ENCODE measurements at places on chromosomes 1 and 21. TPM values are rescaled to one million over a fixed set of nuclear protein-coding genes. Genes with fewer than 3 reads are reported as not detected.

Gene B3GALT2
- total RNA-seq, result 11.1 TPM

Gene OR2T35
- total RNA-seq, result 7.2 TPM

Gene OR2M3
- 1.2 TPM for total RNA-seq

Gene ALPL
- total RNA-seq, result not detected

Gene OLFM3
- total RNA-seq, result 5.1 TPM

Gene BRINP2
- 5.3 TPM for total RNA-seq

Gene SPRR4
- total RNA-seq, result not detected

Gene NEK2
- 3.1 TPM for total RNA-seq

Gene CTSS
- total RNA-seq, result 64.5 TPM

Gene TXNIP
- 547 TPM for total RNA-seq

Gene UBE2Q1
- total RNA-seq, result 13.7 TPM

Gene CCDC18
- 2.4 TPM for total RNA-seq

Gene AZIN2
- 4.6 TPM for total RNA-seq

Gene PAQR6
- total RNA-seq, result not detected

Gene MFAP2
- 29.4 TPM for total RNA-seq

Gene GPR153
- 17.6 TPM for total RNA-seq

Gene ZNF593OS
- not detected for total RNA-seq

Gene ZSWIM5
- 0.48 TPM for total RNA-seq

Gene DHRS3
- 107 TPM for total RNA-seq

Gene TTC24
- 3.1 TPM for total RNA-seq

Gene LIPI
- total RNA-seq, result not detected

Gene LHX4
- total RNA-seq, result 0.72 TPM

Gene ZCCHC17
- total RNA-seq, result 5.8 TPM

Gene OR2AK2
- total RNA-seq, result not detected

All from umbilical cord (tissue), 2 donors.